ENCODE measurements at places on chromosomes 13 and 19.

- no peak for DNase-seq
These were observed 175.2 kb downstream of the ENOX1 start for GRCh38 chr13:43611281-43612273.

DNA sequence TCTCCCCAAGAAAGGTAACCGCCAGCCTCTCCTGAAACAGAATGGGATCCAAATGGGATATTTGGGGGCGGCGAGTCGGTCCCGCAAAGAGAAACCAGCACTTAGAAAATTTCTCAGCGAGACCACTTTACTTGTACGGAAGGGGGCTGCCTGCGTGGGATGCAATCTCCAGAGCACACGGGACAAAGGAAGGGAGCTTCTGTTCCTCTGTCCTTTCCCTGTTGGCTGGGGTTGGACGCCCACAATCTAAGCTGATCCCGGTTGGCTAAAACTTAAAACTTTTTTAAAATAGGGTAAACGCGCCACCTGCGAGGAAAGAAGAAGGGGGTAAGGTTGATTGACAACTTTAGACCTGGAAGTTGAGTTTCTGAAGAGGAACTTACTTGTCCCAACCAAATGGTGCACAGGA is 826 bp upstream of the BSG start:
- DNase-seq, result no peak

DNA sequence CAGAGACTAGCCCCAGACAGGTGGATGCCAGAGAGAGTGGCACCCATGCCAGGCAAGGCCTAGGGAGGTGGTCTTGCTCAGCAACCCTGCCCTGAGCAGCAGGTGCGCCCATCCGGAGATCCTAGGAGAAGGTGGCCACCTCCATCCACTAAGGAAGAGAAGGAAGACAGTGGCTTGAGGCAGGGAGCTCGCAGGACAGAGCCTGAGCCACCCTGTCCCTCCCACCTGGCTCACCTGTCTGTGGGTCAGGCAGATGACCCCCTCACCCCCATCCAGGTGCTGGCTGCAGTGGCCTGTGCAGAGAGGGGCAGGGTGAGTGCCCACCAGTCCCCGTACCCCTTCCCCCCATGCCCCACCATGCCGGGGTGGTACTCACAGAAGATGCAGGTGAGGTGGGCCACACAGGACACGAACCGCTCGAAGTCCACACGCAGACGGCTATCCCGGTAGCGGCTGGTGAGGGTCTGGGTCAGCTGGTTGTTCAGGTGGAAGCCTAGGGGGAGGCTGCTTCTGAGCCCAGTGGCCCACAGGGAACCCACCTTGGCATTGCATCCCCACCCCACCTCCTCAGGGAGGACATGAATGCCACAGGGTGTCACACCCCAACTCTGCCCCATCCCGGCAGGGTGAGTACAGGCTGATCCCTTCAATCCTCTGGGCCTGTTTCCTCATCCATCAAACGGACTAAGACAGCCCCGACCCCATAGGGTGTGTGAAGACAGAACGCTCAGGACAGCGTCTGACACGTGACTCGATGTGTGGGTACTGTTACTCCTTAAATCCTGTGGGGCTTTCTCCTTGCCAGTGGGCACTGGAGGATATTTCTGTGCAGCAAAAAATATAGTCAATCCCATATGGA is 13.3 kb downstream of the CAPN12 start:
- DNase-seq, result no peak

DNA sequence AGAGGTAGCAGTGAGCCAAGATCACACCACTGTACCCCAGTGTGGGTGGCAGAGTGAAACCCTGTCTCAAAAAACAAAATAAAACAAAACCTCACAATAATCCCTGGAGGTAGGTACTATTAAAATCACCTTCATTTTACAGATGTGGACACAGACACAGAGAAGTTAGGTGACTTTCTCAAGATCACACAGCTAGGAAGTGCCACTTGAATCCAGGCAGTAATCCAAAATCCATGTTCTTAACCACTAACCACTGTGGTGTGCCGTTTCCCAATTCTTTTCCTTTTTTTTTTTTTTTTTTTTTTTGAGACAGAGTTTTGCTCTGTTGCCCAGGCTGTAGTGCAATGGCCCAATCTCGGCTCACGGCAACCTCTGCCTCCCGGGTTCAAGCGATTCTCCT is 9.0 kb downstream of the PPP1R14A start:
- DNase-seq, result no peak

- DNase-seq, result no peak
These were observed 25.5 kb upstream of the TIMM44 start for GRCh38 chr19:7968796-7969554.

DNA sequence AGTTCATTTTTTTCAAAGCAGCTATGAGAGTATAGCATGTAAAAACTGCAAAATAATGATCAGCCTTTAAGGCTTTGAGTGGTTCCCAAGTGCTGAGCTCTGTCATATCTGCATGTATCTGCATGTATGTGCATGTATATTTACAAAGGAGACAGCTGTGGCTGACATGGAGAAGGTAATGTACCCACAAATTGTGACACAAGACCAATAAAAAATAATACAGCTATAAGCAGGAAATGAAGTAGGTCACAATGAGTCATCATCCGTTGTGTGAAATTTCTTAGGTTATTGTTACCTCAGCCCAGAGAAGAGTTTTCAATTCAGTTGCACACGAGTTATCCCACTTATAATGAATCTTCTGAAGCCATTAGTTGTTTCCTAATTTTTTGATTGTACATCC is 60.9 kb upstream of the MED4 start:
- DNase-seq, result no peak

- DNase-seq, result no peak
These were observed 12.4 kb downstream of the MEIOSIN start for GRCh38 chr19:45745606-45746005.

DNA sequence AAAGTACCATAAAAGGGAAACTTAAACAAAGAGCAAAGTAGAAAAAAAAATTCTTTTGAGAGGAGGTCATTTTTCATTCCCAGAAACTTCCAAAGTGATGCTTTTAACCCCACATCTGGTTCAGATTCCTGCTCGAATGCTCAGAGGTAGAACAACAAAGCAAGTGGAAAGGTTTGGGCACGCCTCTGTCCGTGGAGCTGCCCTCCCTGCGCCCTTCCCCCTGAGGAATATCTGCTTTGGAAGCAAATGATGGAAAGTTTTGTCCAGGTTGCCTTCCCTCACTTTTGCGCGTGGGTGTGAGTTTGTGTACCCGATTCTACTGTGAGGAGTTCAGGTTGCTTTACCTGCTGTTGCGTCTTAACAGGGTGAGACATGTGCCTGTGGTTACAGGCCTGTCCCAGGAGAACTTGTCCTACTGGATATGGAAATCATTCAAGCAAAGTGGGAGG is 110.2 kb downstream of the KLF5 start:
- DNase-seq, result no peak
